ENCODE measurements at places on chromosomes 11 and 22. TPM values are rescaled to one million over a fixed set of nuclear protein-coding genes. Genes with fewer than 3 reads are reported as not detected.

DNA sequence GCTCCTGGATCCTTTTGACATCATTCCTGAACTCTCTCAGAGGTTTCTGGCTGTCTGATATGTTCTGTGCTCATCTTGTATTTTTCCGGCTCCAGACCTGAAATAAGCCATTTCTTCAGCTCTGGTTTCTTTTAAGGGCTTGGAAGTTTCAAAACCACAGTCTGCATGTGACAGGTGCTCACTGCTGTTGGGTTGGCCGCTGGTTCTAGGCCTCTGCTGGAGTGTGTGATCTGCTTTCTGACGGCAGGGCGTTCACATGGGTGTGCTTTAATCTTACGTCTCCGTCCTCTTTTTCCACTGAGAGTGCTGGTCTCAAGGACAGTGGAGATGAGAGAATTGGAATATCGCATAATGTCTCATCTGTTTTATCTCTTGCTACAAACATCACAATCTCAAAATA, 10.3 kb downstream of the ZBED4 start:
- H3K36me3 ChIP-seq: peaks cover 6% of the 10 kb centered on the region
- no peaks in the 10 kb centered on the region for H3K27me3 ChIP-seq
- H3K4me3 ChIP-seq: no peak overlapping the region

GRCh38 chr11:131815590-131815989, 445.2 kb downstream of the NTM start:
- no peaks in the 10 kb centered on the region for H3K36me3 ChIP-seq
- H3K4me1 ChIP-seq: no peaks in the 10 kb centered on the region
- no peak overlapping the region for H3K27ac ChIP-seq
- DNase-seq: no peak

GRCh38 chr22:30244066-30244465, 2.5 kb downstream of the LIF start:
- H3K4me1 ChIP-seq: peaks cover 38% of the 10 kb centered on the region
- H3K27ac ChIP-seq: no peak overlapping the region
- no peaks in the 10 kb centered on the region for H3K36me3 ChIP-seq
- H3K4me3 ChIP-seq: no peak overlapping the region

Gene SHANK2
- 13.9 TPM for total RNA-seq

Gene C22orf23
- not detected for total RNA-seq

Measured in suprapubic skin (tissue), 4 donors.